ENCODE measurements at places on chromosomes 16 and 17.
A peak's percentile ranks its signal among the peaks of the same experiment; 100 is the strongest.

DNA sequence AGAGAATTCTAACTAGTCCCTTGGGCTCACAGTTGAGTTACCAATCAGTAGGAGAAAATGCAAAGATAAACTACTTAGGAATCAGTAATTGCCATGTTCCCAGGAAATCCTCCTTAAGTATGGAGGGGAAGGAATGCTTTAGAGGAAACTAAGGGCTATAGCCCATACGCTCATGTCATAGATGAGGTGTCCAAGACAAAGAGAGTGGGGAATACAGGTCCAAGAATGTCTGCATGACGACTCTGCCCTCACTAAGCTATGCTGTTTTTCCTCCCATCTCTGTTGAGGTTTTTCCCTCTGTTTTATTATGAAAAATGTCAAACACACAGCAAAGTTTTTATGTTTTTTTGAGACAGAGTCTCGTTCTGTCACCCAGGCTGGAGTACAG lies 16.0 kb downstream of the LDHD start:
- peaks cover 27% of the 10 kb centered on the region for H3K36me3 ChIP-seq
- H3K27me3 ChIP-seq = no peaks in the 10 kb centered on the region
- H3K4me1 ChIP-seq = peaks cover 70% of the 10 kb centered on the region
- H3K4me3 ChIP-seq = no peak overlapping the region
- peak overlapping the region; percentile 92 for H3K27ac ChIP-seq

GRCh38 chr16:629833-630248 lies 944 bp upstream of the WFIKKN1 start:
- no peak overlapping the region for H3K4me3 ChIP-seq
- H3K27me3 ChIP-seq = no peaks in the 10 kb centered on the region
- H3K27ac ChIP-seq = no peak overlapping the region
- H3K36me3 ChIP-seq = peaks cover 37% of the 10 kb centered on the region
- H3K4me1 ChIP-seq = peaks cover 4% of the 10 kb centered on the region
- no peak for DNase-seq

DNA sequence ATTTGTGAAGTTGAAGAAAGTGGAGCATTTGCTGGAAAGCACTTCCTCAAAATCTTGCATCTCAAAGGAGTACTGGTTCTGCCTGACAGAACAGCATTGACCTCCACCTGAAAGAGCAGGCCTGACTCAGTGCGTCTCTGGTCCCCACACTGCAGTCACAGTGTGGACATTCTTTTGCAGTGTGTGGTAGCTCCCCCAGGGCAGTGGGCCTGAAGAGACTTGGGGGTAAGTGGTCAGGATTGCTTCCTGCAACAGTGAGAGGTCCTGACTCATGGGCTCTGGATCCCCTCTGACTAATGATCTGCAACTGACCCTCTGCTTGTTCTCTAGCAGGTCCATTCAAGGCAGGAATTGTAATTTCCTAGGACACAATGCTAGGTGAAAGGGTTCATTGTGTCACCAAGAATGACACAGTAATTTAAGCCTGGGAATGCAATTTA lies 204.9 kb upstream of the KCNJ16 start:
- H3K27ac ChIP-seq = no peak overlapping the region
- no peaks in the 10 kb centered on the region for H3K27me3 ChIP-seq
- H3K4me3 ChIP-seq = no peak overlapping the region

- no peaks in the 10 kb centered on the region for H3K27me3 ChIP-seq
- no peak for DNase-seq
- peaks cover 15% of the 10 kb centered on the region for H3K36me3 ChIP-seq
- peak overlapping the region; percentile 87 for H3K4me3 ChIP-seq
These were observed 15.4 kb downstream of the NAA60 start for GRCh38 chr16:3458852-3459361.

GRCh38 chr16:75203096-75203495 lies 3.9 kb downstream of the CTRB2 start:
- H3K4me3 ChIP-seq = no peak overlapping the region
- H3K27me3 ChIP-seq = peaks cover 4% of the 10 kb centered on the region
- H3K36me3 ChIP-seq = no peaks in the 10 kb centered on the region
- DNase-seq = no peak
- no peak overlapping the region for H3K27ac ChIP-seq
- H3K4me1 ChIP-seq = peaks cover 14% of the 10 kb centered on the region

DNA sequence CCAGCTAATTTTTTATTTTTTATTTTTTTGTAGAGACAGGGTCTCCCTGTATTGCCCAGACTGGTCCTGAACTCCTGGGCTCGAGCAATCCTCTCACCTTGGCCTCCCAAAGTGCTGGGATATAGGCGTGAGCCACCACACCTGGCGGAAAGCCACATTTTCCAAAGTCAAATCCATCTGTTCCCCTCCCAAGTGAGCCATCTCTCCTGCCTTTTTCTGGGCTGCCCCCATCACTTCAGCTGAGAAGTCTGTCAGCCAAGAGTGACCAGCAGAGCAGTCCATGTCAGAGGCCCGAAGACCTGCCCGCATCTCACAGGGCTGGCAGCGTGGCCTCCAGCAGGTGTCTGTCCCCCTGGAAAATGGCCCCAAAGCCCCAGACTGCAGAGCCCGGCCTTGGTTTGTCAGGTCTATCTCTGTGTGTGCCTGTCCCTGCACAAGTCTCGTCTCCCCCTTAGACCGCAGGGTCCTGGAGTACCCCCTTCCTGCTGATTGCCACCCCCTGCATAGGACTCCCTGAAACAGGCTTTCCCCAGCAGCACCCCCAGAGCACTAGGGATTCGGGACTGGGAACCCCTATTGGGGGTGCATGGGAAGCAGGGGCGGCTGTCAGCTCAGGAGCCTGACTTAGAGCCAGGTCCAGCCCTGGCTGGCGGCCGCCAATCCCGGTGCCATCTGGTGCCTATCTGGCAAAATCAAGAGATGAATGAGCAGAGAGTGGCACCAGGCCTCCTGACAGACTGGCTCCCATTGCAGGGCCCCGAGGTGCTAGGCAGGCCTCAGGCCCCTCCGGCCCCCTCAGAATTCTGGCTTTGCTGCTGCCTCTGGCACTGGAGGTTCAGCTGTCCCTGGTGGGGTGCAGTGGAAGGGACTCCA lies 7.8 kb downstream of the TTYH2 start:
- peaks cover 24% of the 10 kb centered on the region for H3K36me3 ChIP-seq
- peaks cover 1% of the 10 kb centered on the region for H3K4me1 ChIP-seq
- no peaks in the 10 kb centered on the region for H3K27me3 ChIP-seq
- DNase-seq = no peak
- H3K4me3 ChIP-seq = no peak overlapping the region

- no peaks in the 10 kb centered on the region for H3K27me3 ChIP-seq
- no peak overlapping the region for H3K27ac ChIP-seq
- peaks cover 6% of the 10 kb centered on the region for H3K4me1 ChIP-seq
- no peak overlapping the region for H3K4me3 ChIP-seq
These were observed 47.0 kb downstream of the SYNRG start for GRCh38 chr17:37562016-37562745.

GRCh38 chr16:67162506-67163163 lies 1.9 kb upstream of the HSF4 start:
- H3K27ac ChIP-seq = no peak overlapping the region
- peaks cover 60% of the 10 kb centered on the region for H3K4me1 ChIP-seq
- no peak for DNase-seq
- peaks cover 57% of the 10 kb centered on the region for H3K27me3 ChIP-seq

GRCh38 chr17:69207151-69207550 lies 21.5 kb downstream of the ABCA10 start:
- no peaks in the 10 kb centered on the region for H3K4me1 ChIP-seq
- no peak overlapping the region for H3K27ac ChIP-seq
- H3K36me3 ChIP-seq = no peaks in the 10 kb centered on the region
- DNase-seq = no peak
- H3K27me3 ChIP-seq = no peaks in the 10 kb centered on the region

GRCh38 chr16:535446-536405 lies 8.2 kb downstream of the CAPN15 start:
- H3K4me1 ChIP-seq = peaks cover 7% of the 10 kb centered on the region
- no peak for DNase-seq
- H3K27ac ChIP-seq = no peak overlapping the region
- no peaks in the 10 kb centered on the region for H3K27me3 ChIP-seq
- peaks cover 42% of the 10 kb centered on the region for H3K36me3 ChIP-seq
- H3K4me3 ChIP-seq = no peak overlapping the region

GRCh38 chr16:71423865-71424264 lies 18.0 kb downstream of the TLE7 start:
- DNase-seq = no peak
- peaks cover 9% of the 10 kb centered on the region for H3K4me1 ChIP-seq
- no peaks in the 10 kb centered on the region for H3K36me3 ChIP-seq

DNA sequence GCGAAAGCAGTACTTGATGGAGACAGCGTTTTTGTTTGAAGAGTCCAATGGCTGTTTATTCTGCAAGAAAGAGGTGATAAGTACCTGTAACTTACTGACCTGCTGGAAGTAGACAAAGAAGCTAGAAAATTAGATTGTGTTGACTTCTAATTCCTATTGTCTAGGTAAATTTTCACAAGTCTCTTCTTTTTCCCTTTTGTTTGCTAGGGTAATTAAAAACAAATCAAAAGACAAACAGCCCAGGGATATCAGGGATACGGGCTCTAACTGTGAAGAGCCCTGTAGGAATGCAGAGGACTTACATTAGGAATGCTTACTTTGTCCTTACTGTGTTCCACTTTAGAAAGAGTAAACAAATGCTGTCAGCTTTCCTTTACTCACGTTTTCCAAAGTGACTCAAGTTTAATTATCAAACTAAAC lies 7.0 kb downstream of the PSME3IP1 start:
- H3K4me1 ChIP-seq = peaks cover 12% of the 10 kb centered on the region
- peaks cover 15% of the 10 kb centered on the region for H3K36me3 ChIP-seq
- no peak overlapping the region for H3K4me3 ChIP-seq
- DNase-seq = no peak
- no peak overlapping the region for H3K27ac ChIP-seq

DNA sequence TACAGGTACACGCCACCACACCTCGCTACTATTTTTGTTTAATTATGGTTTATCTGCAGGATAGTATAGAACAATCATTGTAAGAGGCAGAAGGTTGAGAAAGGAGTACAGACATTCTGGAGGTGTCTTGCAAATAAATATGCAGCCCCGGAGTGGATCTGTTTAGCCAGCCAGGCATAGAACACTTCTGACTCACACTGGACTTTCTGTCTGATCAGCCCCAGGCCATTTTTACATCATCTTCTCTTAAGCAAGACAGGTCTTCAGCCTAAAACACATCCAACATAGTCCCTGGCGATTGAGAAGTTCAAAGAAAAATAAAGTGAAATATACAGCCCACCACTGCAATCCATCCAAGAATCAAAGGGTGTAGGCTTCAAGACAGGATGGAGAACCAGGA lies 81.4 kb downstream of the XYLT1 start:
- H3K4me3 ChIP-seq = no peak overlapping the region
- H3K36me3 ChIP-seq = no peaks in the 10 kb centered on the region
- no peak overlapping the region for H3K27ac ChIP-seq
- H3K27me3 ChIP-seq = no peaks in the 10 kb centered on the region
- no peak for DNase-seq

DNA sequence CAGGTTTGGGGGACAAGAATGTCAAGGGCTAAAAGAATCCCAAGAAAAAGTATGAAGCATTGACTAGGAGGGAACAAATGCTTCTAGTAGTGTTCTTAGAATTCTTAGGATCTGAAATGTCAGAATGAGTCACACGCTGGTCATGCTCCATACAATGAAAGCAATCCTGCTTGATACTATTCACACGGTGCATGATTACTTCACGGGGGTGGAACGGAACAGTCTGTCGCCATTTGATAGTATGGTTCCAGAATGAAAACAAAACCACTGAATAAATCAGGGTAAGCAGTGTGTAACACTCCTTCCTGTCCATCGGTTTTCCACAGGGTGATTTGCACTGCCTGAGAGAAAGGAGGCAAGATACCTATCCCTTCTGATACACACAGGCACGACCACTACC lies 22.9 kb upstream of the YWHAE start:
- H3K27me3 ChIP-seq = no peaks in the 10 kb centered on the region
- H3K27ac ChIP-seq = peak overlapping the region; percentile 38
- no peak overlapping the region for H3K4me3 ChIP-seq
- DNase-seq = no peak
- peaks cover 22% of the 10 kb centered on the region for H3K4me1 ChIP-seq

DNA sequence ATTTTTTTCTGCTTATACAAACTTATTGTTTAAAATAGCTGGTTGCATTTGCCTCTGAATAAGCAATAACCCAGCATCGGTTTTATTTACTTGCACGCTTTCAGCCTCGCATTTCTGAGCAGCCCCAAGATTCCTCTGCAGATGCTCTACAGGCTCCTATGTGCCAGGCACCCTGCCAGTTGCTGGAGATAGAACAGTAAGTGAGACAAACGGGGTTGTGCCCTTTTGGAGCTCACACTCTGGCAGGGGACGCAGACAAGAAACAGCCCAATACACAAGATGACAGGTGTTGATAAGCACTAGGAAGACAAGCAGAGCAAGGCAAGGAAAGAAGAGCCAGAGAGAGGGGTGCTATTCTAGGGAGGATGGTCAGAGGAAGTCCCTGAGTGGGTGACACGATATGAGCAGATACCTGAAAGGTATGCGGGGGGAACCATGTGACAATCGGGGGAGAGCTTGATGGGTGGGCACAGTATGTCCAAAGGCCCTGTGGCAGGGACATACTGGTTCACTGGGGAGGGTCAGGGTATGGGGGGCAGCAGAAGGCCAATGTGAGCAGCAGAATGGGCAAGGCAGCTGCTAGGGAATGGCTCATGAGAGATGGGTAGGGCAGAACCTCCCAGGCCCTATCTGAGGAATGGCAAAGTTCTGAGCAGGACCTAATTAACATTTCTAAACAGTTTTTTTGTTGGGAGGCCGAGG lies 18.7 kb upstream of the ADORA2B start:
- no peak for DNase-seq
- no peak overlapping the region for H3K4me3 ChIP-seq

- no peak overlapping the region for H3K27ac ChIP-seq
- peaks cover 4% of the 10 kb centered on the region for H3K4me1 ChIP-seq
- no peaks in the 10 kb centered on the region for H3K36me3 ChIP-seq
- no peaks in the 10 kb centered on the region for H3K27me3 ChIP-seq
- DNase-seq = no peak
- H3K4me3 ChIP-seq = no peak overlapping the region
These were observed 63.3 kb downstream of the TMEM235 start for GRCh38 chr17:78294776-78295175.

- no peak overlapping the region for H3K4me3 ChIP-seq
- H3K27me3 ChIP-seq = peaks cover 20% of the 10 kb centered on the region
- no peak for DNase-seq
- H3K4me1 ChIP-seq = peaks cover 13% of the 10 kb centered on the region
- no peak overlapping the region for H3K27ac ChIP-seq
- H3K36me3 ChIP-seq = peaks cover 50% of the 10 kb centered on the region
These were observed 1.3 kb downstream of the B3GNT9 start for GRCh38 chr16:67149276-67150046.

GRCh38 chr16:14628806-14629611 lies 1.1 kb downstream of the PARN start:
- no peaks in the 10 kb centered on the region for H3K27me3 ChIP-seq
- peaks cover 70% of the 10 kb centered on the region for H3K36me3 ChIP-seq
- peaks cover 53% of the 10 kb centered on the region for H3K4me1 ChIP-seq
- H3K4me3 ChIP-seq = peak overlapping the region; percentile 95
- H3K27ac ChIP-seq = peak overlapping the region; percentile 96

GRCh38 chr17:4764595-4764994 lies 7.1 kb upstream of the TM4SF5 start:
- H3K27me3 ChIP-seq = peaks cover 3% of the 10 kb centered on the region
- no peaks in the 10 kb centered on the region for H3K4me1 ChIP-seq
